ENCODE measurements at places on chromosomes 6 and 20.

DNA sequence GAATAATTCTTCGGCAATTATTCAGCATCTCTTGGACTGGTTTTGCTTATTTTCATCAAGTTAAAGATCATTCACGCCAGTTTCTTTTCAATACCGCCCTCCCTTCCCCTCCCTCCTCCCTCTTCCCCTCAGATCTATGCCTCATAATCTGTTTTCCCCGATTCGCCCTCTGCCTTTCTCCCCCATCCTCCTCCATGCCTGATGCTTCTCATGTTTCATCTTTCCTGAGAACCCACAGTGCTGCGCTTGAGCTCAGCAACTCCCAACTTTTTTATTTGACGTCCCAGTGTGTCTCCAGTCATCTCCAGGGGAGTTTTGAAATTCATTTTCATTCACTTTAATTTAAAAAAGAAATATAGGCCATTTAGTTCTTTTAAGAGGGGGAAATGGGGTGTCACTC lies 142.7 kb downstream of the PTPRT start:
- no peak for DNase-seq

DNA sequence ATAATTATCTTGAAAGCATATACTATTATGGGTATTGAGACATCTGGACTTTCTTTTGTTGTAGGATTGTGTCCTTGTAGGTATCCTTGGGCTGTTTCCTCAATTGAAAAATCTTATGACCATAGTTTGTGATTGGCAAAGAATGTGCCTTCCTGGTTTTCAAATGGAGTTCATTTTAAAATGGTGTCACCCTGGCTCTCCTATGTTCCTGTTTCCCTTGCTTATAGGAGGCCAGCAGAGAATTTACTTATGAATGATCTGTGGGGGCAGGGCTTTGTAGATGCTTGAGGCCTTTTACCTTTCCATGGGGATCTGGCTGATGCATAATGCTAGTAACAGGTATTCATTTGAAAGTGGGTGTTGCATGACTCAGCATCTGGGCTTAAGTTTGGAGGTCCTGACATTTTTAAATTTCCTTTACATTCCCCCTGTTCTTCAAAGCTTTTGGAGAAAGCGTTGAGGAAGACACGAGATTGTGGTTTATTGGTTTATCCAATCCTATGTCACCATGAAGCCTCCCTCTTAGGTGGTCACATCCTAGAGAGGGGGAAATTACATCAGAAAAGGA lies 135.0 kb upstream of the PROKR2 start:
- no peak for DNase-seq

- no peak for DNase-seq
Observed at GRCh38 chr6:168274037-168274952, 45.3 kb downstream of the DACT2 start.

DNA sequence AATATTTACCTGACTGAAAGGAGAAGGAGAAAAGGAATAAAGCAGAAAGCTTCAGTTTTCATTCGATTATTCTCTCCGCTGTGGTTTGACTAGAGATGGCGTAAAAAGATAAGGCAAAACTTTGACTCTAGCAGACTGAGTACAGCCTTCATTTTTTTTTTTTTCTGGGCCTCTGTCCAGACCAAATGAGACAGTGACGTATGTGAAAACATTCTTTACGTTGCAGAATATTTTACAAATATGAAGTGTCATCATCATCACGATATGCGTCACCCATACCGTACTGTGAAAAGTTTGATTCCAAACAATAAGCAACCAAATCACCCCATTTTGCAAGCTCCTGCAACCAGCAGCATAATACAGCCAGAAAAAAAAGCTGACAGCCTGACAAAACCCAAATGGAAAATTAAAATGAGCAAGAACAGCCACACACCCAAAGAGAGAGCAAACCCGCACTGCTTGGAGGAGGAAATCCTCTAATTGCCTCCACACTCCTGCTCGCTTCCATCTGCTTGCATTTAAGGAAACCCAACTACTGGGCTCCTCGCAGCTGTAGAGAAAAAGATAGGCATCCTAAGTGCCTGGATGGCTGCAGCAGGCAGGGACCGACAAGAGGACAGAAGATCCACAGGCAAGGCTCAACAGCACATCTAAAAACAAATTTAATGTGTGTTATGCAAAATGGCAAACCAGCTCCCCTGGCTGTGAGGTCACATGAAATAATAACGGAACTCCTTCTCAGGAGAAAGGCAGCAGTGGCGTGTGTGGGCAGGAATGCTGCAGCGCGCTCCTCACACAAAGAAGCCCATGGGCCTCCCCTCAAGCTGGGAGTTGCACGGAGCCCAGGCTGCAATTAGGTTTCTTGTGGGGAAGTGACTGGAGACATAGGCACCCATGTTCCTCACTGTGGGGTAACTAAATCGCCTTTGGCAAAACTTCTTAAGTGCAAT lies 113.1 kb downstream of the FYN start:
- DNase-seq, result no peak

- no peak for DNase-seq
Observed at GRCh38 chr6:45256697-45257695, 71.1 kb upstream of the RUNX2 start.

DNA sequence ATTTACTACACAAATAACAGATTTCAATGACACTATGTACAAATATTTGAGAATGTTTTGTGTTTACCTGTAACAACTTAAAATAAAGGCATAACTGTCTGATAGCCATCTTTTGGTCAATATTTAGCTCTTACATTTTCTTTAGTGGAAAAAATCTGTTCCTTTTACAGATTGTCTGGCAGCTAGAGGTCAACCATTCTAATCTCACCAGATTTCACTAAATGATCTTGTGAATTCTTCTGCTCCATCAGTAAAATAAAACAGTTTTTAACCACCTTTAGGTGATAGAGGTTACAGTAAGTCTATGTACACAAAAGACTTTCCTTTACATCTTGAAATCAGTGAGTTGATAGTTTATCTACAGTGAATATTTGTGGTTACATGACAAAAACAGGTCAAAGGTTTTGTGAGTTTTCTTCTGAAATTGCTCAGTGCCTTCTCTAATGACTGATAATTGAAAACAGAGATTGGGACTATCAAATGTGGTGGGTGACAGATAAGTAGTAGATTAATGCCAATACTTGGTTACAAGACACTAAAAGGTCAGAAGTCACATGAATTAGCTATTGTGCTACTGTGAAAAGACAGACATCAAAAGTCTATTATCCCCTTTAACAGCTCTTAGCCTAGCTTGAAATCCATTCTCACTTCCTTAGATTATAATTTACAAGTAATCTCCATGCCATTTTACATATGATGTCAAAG lies 47.4 kb downstream of the BMP5 start:
- DNase-seq, result no peak
